ENCODE measurements at places on chromosomes 5 and 9.

DNA sequence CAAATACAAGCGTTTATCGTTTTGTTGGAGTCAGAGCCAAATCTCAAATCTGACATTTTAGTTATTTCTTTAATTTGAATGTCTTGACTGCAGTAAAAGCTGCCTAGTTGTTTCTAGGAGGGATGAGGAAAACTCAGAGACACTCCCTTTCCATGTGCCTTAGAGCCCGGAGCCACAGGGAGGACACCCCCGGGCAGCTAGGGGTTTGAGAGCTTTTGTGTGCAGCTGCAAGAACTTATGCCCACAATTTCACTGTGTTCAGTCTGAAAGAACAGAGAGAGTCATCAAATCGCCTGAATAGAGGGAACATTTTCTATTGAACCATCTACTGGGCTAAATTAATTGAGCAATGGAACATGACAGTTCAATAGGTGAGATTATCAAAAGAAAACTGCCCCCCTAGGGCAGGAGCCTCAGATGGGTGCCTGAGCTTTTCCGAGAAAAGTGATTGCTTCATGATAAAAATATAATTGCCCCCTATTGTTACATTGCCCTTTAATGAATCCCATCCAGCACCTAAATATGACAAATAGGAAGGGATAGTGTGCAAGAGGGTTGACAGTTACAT lies 709.3 kb upstream of the RGMB start:
- DNase-seq: no peak

GRCh38 chr9:132036521-132036920 lies 43.1 kb downstream of the MED27 start:
- no peak for DNase-seq

- no peak for DNase-seq
These were observed 113.6 kb upstream of the CLINT1 start for GRCh38 chr5:157972579-157972978.

- no peak for DNase-seq
These were observed 46.1 kb downstream of the MRPL36 start for GRCh38 chr5:1753490-1753889.

DNA sequence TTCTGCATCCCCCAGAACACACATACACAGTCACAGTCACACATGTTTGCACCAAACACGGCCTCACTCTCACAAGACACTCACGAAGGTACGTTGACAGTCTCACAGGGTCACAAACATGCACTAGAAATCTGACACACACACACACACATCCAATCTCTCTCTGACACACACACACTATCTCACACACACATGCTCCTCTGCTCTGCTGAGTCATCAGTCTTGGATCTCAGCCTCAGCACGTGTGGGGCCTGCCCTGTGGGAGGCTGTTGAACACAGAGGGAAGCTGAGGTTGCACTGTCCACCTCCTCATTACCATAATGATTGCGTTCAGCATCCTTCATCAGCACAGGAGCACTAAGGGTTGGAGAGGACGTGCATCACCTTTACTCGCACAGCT lies 188.8 kb downstream of the MTRR start:
- DNase-seq: no peak

GRCh38 chr5:132679717-132680380 lies 6.1 kb downstream of the IL4 start:
- no peak for DNase-seq

DNA sequence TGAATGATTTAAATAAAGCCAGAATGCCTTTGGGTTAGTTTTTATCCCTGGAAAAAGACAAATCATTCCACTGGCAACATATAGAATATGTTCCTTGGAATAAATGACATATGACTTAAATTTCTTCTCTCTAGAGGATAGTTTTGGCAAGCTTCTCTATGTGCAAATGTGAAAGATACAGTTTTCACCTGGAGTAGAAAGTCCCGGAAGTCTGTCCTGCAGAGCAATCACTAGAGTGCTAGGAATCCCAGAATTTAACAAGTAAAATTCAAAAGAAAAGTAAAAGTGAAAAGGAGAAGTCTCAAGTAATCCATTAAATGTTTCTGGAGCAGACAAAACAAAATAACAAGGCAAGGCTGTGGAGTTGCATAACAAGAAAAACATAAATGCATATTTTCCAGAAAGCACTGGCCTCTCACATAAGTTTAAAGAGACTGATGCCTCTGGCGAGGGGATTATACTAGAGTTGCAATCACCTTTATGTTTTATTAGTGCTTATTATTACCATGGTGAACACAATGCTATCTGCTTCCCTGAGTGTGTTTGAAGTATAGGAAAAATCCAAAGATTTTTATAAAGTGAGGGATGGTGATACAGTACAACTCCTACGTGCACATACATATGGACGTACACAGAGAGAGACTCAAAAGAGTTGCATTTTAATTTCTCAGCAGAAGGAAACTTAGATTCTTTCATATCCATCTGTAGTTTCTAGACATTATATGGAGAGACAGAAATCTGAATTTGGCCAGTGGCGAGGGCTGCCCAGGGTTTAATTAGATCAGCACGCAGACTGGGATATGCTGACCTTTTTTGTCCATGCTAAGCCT lies 188.3 kb upstream of the ANKRD55 start:
- DNase-seq: no peak

GRCh38 chr5:149810856-149811255 lies 80.7 kb downstream of the PPARGC1B start:
- DNase-seq: no peak
